ENCODE measurements at places on chromosomes 13 and 19. TPM values are rescaled to one million over a fixed set of nuclear protein-coding genes. Genes with fewer than 3 reads are reported as not detected.

Gene C1QTNF9B
- total RNA-seq, result not detected

Gene NPHS1
- not detected for total RNA-seq

Gene PODNL1
- 0.87 TPM for total RNA-seq

Gene DHDH
- total RNA-seq, result 0.12 TPM

Gene SPTBN4
- total RNA-seq, result 2.4 TPM

Data from aortic smooth muscle cell (primary cell).